Suprapubic skin (tissue), 4 donors: ENCODE measurements at places on chromosomes 2 and 18. TPM values are rescaled to one million over a fixed set of nuclear protein-coding genes. Genes with fewer than 3 reads are reported as not detected.

GRCh38 chr2:237437566-237437965 is 23.6 kb upstream of the COL6A3 start:
- DNase-seq: peak; percentile 61

DNA sequence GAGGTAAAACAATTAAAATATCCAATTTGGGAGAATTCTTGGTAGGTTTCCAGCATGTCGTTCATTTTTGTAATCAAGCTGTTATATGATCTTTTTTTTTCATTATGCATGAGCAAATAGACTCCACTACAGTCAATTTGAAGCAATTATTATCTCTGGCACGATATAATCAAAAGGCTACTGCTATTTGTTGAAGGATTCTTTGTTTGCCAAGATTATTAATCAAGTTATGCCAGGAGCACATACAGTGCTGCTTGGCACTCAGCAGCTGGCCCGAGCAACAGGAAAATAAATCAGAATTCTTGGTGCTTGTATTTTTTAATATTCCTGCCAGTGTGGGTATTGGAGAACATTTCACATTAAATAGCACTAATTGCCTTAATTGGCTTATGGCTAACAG is 279.5 kb downstream of the RND3 start:
- no peak for DNase-seq

- no peak for DNase-seq
Observed at GRCh38 chr2:72949642-72950041, 32.3 kb downstream of the EMX1 start.

DNA sequence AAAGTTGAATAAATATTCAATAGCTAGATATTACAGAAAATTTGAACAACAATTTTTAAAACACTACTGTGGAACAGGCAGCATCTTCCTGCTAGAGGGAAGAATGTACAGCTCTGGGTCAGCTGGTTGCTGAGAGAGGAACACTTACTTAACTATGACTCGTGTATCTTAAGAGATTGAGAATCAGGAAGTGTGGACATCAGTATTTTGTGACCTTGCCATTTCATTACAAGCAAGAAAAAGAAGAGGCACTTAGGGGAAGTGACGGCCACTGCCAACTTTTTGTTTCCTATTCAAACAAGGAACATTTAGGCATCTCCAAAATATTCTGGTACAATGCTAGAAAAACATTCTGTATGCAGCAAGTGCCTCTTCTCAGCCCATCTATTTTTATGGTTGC is 45.9 kb downstream of the ITPRID2 start:
- DNase-seq: no peak

DNA sequence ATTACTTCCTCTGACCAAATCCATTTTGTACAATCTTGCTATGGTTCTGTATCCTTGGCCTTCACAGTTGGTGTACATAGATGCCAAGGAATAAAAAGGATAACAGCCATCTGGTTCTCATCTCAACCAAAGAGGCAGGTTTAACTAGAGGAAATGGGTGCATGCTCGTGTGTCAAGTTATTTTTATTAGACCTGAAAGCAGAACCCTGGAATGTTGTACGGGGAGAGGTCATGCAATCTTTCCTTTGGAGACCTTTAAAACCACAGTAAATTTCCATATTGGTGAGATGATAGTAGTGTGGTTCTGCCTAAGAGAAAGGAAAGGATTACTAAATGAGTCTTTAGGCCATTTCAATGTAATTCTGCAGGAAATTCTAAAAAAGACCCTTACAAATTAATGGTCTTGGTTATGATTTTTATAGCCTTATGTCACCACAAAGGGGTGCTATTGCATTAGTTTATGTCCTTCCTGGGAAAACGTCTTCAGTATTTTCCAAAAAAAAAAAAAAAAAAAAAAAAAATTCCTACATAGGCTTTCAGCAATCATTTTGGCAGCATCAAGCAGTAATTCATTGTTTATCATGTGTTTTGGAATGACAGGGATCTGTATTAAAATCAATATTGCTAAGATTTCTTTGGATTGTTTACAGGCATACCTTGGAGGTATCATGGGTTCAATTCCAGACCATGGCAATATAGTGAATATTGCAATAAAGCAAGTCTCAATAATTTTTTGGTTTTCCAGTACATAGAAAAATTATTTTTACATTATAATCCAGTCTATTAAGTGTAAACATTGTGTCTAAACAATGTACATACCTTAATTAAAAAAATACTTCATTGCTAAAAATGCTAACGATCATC is 270.8 kb downstream of the NYAP2 start:
- no peak for DNase-seq

DNA sequence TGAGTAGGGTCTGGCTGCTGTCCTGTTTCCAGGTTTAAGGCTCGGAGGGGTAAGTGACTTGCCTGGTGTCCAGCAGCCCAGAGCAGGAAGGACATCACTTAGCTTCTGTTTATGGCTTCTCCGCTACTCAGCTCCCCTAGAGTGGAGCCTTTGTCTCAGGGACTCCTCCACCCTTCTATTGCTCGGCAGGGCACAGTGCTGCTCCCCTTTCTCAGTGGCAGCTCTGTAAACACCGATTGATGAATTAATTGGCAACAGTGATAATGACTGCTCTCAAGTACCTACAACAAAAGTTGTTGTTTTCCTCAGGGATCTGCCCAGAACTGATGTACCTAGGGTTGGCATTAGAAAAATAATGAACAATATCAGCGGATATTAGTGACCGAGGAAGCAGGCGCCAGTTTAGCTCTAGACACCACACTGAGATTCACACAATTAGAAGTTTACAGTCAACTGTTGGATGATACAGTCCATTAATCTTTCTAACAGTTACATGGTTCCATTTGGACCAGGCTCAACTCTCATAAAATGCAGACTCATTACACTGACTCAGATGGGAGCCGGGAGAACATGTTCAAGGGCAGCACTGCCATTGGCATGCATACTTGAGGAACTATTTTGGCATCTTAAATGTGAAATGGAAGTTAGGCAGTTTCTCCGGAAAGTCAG is 265.7 kb downstream of the MTX2 start:
- no peak for DNase-seq

DNA sequence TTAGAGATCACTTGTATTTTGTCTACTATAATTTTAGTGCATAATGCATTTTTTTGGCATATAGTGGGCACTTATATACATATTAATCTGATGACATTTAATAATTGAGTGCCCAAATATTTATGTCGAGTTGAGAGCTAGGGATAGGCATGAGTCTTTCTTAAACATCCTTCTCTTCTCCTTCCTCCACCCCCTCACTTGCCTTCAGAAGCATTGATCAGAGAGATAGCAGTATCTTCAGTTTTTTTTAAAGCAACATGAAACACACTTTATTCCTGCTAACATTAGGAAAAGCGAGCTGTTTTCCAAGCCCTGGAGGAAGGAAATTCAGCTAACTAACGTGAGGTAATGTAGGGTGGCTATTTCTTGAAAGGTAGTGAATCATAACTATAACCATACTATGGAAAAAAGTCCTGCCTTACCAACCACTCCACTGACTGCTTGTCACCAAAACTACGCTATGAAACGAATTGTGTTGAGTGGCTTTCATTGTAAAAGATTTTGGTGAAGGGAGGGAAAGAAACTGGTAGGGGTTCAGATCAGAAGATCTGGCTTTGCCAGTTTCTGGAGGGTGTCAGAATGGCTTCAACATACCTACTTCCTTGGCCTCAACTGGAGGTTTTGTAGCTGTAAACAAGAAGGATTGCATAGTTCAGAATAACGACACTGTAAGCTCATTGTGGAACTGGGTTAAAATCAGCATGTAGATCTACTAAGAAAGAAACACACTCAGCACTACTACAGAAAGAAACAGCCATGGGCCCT is 2.3 kb upstream of the ITGA4 start:
- no peak for DNase-seq

DNA sequence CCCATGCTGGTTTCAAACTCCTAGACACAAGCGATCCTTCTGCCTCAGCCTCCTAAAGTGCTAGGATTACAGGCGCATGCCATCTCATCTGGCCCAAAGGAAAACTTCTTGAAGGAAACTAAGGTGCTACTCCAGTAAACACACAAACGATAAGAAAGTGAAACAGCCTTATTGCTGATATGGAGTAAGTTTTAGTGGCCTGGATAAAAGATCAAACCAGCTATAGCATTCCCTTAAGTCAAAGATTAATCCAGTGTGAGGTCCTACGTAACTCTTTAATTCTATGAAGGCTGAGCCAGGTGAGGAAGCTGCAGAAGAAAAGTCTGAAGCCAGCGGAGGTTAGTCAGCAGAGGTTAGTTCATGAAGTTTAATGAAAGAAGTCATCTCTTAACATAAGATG is 40.8 kb upstream of the POTEE start:
- DNase-seq: no peak

GRCh38 chr2:179181002-179181401 is 83.6 kb downstream of the SESTD1 start:
- DNase-seq: no peak

DNA sequence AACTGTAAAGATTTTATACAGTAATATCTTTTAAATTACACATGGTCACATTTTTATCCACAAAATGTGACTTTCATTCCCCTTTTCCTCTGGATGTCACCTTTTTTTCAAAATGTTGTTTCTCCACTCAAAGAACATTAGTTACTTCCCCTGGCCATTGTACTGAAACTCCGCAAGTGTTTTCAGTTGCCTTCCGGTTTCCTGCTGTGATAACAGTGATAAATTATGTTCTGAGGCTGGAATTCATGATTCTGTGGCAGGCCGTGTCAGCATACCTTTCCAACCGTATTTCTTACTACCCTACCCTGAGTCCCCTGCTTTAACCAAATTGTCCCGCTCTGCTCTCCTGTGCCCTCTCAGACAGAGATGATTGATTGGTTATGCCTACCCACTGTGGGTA is 53.5 kb downstream of the MGAT5 start:
- no peak for DNase-seq

DNA sequence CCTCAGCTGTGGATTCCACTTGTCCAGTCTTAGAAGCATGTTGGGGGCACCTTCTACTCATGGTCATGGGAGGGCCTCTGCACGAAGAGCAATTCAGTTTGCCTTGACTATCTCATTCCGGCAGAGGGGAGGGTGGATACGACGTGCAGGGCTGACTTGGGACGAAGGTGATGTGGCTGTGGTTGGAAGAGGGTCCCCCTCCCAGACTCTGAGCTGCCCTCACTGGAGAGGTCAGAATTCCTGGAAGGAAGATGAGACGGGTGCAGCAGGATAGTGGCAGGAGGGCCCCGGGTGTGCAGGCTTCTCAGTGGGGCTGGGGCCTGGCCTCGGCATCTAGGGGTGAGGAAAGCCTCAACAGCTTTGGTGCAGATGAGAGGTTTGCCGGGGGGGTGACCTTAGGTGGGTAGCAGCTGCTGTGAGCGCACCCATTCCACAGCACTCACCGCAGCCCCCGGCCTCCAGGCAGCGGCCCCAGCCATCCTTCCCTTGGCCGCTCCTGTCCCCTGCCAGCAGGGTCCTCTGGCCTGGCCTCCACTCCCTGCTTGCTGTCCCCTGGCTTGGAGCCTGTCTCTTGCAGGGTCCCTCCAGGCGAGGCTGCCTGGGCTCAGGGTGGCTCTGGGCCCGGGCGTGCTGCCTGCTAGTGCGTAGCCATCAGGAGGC is 3.2 kb downstream of the RNPEPL1 start:
- peak; percentile 58 for DNase-seq

GRCh38 chr2:23387221-23387550 is 2.2 kb downstream of the KLHL29 start:
- no peak for DNase-seq

- no peak for DNase-seq
Observed at GRCh38 chr2:159073256-159073655, 104.8 kb downstream of the TANC1 start.

DNA sequence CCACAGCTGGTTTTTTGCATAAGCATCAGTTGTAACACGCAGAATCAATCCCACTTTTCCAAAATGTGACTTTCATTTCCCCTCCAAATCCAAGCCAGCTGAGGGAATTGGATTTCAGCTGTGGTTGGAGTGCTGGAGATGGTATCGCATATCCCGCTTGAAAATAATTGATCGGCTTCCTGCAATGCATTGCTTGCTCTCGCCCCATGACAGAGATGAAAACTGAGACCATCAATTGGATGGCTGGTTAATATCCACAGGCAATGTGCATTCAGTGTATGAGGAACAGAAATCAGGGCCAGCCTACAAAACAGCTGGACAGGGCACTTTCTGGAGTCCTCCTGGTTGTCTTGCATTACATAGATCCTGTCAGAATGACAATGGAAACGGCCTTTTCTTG is 135.3 kb downstream of the MAIP1 start:
- DNase-seq: no peak

DNA sequence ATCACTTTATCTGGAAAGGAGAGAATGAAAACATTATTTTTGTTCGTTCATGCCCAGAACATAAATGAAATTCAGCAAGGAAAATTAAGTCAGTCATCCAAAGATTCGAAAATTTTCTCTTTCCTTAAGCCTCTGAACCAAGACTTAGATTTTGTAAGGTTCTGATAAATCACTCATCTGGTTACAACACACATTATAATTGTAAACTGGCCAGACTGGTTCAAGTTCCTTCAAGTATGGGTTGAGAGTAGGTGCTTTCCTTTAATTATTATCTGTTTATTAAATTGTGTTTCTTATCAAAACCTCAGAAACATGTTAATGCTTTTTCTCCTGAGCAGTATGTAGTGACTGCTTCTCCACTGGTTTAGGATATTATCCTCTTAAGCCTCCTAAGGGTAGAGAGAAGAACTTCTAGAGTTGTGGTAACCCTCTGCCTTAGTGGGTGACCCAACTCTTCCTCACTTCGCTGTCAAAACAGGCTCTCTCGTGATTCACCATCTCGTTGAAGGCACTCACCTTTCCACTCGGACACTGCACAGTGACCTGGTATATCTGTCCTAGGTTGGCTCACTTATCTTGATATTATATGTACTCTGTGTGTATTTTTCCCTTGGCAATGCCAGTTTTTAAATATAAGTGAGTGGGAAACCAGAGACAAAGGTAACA is 325.9 kb downstream of the PAX3 start:
- DNase-seq: no peak

DNA sequence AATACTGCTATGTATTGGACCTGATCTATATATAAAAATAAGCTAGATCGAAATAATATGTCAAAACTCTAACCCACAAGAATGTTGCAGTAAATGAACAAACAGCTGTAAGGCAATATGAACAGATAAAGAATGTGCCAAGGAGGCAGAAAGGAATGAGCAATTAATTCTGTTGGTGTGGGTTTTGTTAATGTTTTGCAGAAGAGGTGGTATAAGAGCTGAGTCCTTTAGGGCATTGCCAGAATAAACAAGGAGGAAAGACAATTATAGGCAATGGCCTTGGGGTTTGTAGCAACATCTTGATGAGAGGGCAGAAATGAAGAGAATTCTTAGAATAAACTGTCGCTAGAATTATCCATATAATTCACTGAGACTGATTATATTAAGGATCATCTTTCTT is 240.9 kb upstream of the GULP1 start:
- DNase-seq: no peak

SMAD7 gene
- total RNA-seq: 26.3 TPM

CYP27A1 gene
- 22.3 TPM for total RNA-seq

HRH4 gene
- not detected for total RNA-seq
